Cortex of kidney (tissue), 1 donor: ENCODE measurements at places on chromosomes 4 and X.

GRCh38 chr4:40280586-40280985 lies 54.5 kb upstream of the CHRNA9 start:
- DNase-seq: no peak

DNA sequence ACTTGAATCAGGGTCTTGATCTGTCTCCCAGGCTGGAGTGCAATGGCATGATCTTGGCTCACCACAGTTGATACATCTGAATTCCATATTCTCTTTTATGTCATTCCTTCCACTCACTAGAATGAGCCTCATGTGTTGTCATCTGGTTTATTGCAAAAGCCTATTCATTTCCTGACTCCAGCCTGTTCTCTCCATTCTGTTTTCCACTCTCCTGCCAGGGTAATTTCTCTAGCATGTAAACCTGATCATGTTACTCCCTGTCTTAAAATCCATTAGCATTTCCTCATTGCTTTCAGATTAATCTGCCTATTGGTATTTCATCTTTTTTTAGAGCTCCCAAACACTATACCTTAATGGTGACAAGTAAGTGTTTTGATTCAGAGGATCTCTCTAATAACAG lies 4.3 kb upstream of the DDX60L start:
- DNase-seq: no peak

DNA sequence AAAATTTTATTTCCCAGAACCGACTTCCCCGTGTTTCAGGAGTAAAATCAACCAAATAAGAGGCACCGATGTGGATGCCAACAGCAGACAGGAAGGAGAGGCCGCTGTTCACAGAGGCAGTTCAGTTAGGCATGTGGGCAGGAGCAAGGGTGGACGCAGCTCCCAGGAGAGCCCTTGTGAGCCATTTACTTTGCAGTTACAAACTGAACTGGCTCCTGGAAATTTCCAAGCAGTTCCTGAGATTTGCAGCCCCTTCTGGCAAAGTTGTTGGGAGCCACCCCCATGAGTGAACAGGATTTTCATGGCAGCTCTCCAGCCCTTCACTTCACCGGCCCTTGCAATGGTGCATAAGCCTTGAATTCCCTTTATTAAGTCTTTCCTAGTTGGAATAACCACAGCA lies 189.1 kb downstream of the AFAP1 start:
- DNase-seq: no peak

GRCh38 chr4:141169391-141169790 lies 36.1 kb upstream of the RNF150 start:
- no peak for DNase-seq

- DNase-seq: no peak
These were observed 15.4 kb upstream of the FHDC1 start for GRCh38 chr4:152920768-152921167.

- DNase-seq: no peak
These were observed 1958.6 kb downstream of the C4orf33 start for GRCh38 chr4:131054489-131055019.

DNA sequence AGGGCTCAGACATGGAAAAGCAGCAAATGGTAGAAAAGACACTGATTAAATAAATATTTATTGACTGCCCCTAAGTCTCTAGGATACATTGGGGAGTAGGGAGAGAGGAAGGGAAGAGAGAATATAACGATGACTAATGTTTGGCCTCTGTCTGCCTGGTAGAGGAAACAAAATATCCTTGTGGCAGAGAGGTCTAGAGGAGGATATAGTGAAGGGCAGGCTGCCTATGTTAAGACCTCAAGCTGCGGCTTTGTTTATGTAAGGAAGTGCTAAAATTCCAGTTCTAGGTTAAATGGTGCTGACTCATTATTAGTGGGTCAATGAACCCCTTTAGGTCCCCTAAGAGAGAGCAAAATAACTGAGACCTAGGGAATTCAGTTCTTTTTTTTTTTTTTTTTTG lies 427.3 kb upstream of the FTHL17 start:
- DNase-seq: no peak

- peak; percentile 4 for DNase-seq
These were observed 645 bp downstream of the AMMECR1 start for GRCh38 chrX:110317061-110317819.

GRCh38 chrX:13121020-13121555 lies 76.7 kb upstream of the FAM9C start:
- DNase-seq: no peak

DNA sequence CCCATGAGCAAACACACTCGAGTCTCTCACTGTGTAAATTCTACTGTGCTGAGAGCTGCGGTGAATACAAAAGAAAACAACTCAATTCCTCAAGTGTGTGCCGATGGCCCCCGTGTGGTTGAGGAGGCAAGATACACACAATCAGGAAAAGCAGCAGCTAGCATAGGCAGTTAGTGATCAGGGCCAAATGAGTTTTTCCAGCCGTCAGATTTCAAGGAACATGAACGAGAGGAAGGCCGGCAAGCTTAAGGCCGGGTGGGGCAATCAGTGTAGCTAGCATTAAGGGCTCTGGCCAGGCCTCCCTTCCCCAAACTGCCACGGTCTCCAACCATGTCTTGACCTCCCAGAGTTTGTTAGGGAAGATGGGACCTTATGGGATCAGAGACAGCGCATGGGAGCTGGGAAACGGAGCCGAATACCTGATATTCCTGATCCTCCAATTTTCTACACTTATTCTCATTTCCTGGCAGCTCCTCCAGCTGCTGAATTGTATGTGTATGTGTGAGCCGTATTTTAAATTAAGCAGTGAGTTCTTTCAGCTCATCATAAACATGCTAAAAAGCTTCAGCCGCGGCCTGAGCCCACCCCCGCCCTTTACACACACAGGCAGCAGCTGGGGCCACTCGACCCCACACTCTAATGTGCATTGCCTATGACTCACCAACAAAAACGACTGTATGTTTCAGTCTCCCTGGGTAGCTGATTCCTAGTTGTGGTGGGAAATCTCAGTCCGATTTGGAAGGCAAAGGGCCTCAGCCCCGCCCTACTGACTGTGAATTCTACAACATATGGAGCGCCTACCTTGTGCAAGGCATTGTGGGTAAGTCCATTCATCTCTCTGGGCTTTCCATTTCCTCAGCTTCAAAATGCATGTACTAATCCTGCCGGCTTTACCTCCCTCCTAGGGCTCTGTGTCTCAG lies 59.9 kb downstream of the RTL9 start:
- DNase-seq: no peak

GRCh38 chr4:94743838-94744237 lies 13.9 kb upstream of the BMPR1B start:
- DNase-seq: no peak

DNA sequence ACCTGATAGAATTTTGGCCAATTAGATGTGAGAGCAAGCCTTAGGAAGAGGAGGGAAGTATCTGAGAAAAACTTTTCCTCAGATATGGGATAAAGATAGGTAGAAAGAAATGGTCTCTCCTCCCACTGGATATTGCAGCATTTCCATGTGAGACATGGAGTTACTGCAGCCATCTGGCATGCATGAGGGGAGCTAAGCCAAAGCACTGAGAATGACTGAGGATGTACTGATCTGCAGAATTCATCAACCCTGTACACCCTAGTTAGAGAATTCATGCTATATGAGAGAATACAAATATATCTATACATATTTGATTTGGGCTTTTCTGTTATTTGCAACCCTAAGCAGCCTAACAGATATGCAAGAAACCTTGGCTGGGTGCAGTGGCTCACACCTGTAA lies 52.5 kb upstream of the RPL34 start:
- no peak for DNase-seq

GRCh38 chrX:31832263-31832662 lies 760.4 kb upstream of the FTHL17 start:
- no peak for DNase-seq

DNA sequence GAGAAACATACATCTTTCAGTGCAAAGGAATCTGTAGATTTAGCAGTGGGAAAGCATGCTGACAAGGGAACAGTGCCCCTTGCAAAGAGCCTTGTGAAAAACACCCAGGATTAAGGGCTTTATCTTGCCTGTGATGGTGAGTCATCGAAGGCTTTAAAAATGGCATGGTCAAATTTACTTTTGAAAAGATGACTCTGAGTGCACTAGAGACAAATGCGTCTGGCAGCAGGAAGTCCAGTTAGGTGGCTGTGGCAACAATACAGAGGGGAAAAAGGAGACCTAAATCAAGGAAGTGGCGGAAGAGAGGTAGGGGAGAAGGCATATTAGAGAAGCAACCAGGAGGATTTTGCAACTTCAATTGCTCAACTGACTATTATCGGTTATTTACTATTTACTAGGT lies 472.6 kb upstream of the CPEB2 start:
- no peak for DNase-seq

DNA sequence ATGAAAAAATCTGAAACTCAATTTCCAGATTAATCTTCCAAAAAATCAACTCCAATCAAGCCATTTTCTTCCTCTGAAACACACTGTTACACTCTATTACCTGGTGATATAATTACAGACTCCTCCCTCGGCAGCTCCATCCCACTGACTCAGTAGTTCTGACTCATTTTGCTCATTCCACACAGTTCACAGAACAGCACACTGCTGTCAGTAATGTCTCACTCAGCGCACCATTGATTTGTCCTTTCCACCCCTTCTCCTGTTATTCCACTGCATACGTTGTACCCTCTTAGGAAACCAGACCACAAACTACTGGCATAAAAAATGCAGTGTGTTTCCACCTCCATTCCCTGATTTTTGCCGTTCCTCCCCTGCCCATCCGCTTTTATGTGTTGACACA lies 212.7 kb downstream of the SLIT2 start:
- DNase-seq: no peak

- no peak for DNase-seq
These were observed 27.0 kb upstream of the PDGFC start for GRCh38 chr4:156998500-156999174.

GRCh38 chr4:140131675-140132229 lies 22.2 kb downstream of the MAML3 start:
- DNase-seq: no peak

GRCh38 chr4:155761916-155762315 lies 3.1 kb downstream of the GUCY1B1 start:
- no peak for DNase-seq

DNA sequence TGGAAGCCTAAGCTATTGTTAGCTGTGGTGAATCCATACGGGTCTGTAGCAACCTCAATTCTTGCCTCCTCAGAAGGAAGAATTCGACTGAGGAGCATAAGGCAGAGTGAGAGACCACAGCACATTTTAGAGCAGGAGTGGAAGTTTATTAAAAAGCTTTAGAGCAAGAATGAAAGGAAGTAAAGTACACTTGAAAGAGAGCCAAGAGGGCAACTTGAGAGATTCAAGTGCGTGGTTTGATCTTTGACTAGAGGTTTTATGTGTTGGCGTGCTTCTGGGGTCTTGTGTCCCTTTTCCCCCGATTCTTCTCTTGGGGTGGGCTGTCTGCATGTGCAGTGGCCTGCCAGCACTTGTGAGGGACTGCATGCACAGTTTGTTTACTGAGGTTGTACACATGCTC lies 880.6 kb upstream of the INTU start:
- no peak for DNase-seq

DNA sequence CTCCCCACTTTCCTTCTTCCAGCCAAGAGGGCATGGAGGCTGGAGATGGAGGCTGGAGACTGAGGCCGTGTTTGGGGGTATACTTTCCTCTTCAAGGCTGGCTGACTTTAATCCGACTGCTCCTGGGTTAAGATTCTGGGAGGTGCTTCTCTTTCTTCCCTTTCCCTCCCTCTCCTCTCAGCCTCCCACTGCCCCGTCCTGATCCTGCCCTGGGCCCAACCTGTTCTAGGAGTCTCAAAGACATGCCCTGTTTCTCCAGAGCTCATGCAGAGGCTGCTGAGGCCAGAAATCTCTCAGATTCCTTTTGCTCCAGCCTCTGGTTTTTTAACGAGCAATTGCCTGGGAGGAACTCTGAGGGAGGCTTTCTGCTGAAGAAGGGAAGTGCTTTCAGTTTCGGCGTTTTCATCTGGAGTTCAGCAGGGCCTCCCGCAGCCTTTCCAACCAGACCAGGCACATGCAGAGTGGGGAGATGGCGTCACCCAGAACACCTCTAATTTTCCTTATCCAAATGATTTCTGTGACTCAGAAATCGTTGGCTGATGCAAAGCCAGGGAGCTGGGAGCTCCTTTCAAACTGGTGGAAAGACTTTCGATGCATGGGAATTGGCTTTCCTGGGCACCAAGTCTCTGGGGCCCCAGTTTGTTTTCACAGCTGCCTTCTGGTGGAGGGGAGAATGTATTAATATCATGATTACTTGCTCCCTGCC lies 34.5 kb upstream of the FAM9C start:
- DNase-seq: no peak

DNA sequence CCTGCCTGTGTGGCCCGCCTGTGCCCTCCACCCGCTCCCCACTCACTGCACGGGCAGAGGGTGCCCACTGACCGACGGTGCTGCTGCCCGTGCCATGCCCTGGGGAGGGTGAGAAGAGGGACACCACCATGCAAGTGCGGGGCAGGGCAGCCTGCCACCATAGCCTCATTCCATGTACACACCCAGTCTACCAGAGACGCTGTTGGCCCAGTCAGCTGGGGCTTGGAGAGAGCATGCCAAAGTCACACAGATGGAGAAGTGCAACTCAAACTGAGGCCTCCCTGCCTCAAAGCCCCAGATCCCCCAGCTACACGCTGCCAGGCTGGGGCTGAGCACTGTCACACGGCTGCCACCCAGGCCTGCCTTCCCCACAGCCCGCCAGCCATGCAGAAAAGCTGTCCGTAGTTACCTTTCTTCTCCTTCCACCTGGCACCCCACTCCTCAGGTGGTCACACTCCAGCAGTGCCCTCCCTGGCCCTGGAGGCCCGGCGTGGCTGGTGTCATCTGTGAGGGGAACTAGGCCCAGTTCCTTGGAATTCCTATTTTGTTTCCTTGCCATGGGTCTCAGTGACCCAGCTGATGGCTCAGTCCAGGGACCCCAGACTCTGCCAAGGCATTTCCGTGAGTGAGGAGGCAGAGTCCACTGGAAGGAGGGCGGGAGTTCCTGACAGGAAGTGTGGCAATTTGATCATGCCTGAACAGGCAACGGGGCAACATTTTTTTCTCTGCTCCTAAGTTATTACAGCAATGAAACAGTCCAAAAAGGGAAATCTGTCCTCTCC lies at the start of gene SLC2A9:
SLC2A9 (minus strand) TSS at position 627 of the 782 bp plus-strand sequence; CDS start at position 559, 68 bp downstream.
- no peak for DNase-seq

GRCh38 chr4:140330311-140330900 lies 43.0 kb upstream of the SCOC start:
- no peak for DNase-seq

DNA sequence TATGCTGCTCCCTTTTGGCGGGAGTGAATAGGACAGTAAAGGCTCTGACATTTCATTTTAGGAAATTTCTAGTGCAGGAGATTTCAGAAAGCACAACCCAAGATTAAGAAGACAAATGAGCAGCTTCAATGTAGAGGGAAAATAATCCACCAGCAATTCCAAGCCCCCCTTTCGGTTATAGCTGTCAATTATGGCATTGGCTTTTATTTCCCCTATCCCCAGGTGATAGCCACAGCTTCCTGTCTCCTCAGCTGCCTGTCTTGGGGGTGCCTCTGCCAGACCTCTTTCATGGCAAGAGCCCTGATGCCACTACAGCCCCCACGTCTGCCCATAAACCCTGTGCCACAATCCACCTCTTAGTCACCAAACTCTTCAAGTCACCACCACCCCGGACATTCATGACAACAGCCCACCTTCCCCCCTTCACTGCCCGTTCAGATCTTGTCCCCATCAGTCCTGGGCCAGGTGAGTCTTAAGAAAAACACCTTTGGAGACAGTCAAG lies 48.4 kb upstream of the CLNK start:
- DNase-seq: no peak

GRCh38 chrX:145405012-145405411 lies 157.7 kb downstream of the SPANXN1 start:
- no peak for DNase-seq

- DNase-seq: no peak
These were observed 373.3 kb downstream of the IDS start for GRCh38 chrX:149131774-149132173.

GRCh38 chr4:23747281-23747735 lies 142.5 kb downstream of the PPARGC1A start:
- no peak for DNase-seq

- no peak for DNase-seq
These were observed 134.1 kb upstream of the MAMLD1 start for GRCh38 chrX:150229030-150229429.
